ENCODE measurements at places on chromosomes 2 and 18.

- no peak for DNase-seq
These were observed 489.1 kb upstream of the ACVR2A start for GRCh38 chr2:147355706-147356105.

DNA sequence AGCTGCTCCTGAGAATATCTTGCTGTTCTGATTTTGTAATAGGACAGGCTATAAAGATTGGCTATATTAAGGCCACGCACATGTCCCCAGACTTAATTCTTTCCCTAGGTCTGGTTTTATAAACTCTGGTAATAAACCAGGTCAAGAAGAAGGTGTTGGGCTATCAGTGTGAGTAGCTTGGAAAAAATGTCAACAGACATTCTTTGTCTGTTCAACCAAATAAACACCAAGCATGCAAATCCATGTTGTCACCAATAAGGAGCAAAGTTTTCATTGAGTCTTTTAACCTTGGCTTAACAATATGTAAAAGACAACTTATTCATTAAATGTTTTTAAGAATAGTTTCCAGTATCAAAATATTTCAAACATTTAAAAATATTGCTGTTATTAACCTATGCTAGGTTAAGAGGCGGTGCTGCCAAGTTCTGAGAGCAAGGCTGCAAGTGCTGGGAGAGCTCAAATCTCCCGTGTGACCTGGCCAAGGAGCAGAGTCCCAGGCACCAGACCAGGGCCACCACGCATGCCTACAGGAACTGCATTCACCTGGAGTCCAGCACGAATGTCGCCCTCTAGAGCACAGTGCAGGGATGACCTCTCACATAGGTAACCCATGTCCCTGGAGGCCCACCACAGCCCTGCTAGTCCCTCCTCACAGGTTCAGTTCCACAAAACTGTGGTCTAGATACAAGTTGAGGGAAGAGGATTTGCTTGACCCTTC, 120.5 kb upstream of the POU3F3 start:
- no peak for DNase-seq

DNA sequence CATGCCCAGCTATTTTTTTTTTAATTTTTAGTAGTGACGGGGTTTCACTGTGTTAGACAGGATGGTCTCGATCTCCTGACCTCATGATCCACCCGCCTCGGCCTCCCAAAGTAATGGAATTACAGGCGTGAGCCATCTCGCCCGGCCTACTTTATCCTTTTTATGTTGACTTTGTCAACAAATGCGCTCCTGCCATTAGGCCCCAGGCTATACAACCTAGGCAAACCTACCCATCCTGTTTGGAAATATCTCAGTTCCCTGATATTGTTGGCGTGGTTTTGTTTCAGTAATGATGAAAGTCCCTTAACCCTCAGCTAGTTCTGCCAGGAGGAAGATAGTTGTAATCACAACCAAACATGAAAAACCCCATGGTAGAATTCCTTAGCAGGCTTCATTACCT, 249.4 kb upstream of the SOX11 start:
- DNase-seq = no peak

DNA sequence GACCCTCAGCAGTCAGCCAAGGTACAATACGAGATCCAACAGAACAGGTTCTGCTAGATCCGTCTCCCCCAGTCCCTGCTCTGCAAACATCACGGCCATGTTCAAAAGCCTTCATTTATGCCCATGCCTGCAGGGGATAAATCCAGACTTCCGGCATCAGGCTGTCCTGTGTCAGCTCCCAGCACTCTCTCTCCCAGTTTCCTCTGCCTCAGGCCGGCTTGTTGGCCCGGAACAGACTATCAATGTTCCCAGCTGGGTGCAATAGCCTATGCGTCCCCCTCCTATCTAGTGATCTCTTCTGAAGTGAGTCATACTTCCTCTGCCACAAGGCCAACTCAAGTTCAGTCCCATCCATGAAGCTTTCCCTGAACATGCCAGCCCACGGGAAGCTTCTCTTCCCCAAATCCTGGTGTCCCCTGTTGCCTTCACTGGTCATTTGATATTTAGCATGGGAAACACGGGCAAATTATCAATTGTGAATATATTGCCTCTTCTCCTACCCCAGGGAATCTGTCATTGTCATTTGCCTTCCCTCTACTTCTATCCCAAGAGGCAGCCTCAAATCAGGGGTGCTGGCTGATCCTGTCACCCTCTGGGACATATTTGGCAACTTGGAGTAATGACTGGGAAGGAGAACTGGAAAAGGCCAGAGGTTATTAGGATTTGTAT, 51.1 kb downstream of the CAPN13 start:
- no peak for DNase-seq

DNA sequence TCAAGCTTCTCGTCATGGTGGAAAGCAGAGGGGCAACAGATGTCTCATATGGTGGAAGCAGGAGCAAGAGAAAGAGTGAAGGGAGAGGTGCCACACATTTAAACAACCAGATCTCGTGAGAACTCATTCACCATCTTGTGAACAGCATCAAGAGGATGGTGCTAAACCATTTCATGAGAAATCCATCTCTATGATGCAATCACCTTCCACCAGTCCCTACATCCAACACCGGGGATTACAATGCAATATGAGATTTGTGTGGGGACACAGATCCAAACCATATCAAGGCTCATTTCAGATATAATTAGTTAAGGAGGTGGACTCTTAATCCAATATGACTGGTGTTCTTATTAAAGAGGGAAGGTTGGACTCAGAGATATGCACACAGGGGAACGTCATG, 272.8 kb downstream of the KCNS3 start:
- no peak for DNase-seq

DNA sequence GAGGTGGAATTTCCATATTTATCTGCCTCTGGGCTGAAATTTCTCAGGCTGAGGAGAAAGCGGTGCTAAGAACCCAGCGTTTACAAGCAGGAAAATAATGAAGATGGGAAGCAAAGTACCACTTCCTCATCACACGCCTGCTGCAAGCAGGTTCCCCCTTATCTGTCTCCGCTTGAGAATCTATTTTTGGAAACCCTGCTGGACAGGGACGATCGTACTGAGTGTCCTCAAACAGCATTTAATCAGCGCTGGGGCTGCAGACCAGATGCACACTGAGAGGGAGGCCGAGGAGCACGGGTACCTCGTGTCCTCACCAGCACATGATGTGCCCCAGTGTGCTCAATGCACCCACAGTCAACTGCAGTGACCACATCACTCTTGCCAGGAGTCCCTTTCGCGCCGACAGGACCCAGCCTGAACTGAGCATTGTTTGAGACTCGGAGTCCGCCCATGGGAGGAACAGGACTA, 160.4 kb downstream of the HDAC4 start:
- no peak for DNase-seq

- no peak for DNase-seq
These were observed 9.0 kb downstream of the OBSL1 start for GRCh38 chr2:219562049-219563020.

DNA sequence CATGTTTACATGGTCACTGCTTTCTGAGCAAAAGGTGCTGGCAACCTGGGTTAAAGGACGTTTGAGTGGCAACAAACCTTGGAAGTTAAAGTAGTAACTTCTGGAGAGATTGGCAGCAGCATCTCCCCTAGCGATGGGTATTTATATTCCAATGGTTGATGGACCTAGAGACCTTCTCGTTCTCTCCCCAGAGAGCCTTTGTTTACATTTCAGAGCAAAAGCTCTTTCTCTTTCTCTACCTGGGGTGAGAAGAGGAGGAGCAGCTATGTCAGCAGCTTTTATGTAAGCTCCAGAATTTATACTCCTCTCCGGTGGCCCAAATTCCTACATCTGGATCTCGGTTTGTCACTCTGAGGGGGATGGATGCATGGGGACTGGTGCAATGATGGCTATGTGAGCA, 213.7 kb upstream of the ARL4C start:
- no peak for DNase-seq

GRCh38 chr2:102010902-102011301, 19.1 kb downstream of the IL1R2 start:
- DNase-seq = no peak

Data from effector memory CD8-positive, alpha-beta T cell (primary cell).